ENCODE measurements at places on chromosomes 1 and 21.
A peak's percentile ranks its signal among the peaks of the same experiment; 100 is the strongest.

DNA sequence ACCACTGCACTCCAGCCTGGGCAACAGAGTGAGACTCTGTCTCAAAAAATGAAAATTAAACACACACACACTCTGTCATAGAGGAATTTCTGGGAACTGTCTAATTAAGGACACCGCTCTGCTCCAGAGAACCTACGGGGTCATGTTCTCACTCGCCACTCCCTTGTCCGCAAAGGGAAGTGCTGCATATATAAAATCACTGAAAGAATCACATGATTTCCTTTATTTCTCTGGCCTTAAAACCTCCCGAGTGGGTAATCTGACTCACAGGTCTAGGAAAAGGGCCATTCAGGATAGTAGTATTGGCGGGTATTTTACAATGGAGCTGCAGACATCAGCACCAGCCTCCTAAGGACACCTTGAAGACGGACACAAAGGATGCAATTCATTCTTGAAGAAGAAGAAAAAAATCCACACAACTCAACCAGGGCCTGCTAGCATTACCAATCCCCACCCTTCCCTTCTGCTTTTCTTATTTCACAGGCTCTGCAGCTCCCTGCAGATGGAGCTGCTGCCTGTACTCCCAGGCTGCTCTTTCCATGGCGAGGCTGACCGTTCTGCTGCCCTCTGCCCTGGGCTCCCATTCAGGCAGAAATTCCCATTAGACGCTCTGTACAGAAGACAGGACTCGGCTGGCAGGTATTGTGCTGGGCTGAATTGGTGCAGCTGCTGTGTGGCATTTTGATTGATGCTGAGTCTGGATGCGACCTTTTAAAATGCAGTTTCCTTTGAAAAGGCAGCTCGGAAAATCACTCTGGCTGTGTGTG is 53.3 kb upstream of the FAM89A start:
- no peak overlapping the region for H3K4me3 ChIP-seq
- DNase-seq: no peak
- no peaks in the 10 kb centered on the region for H3K36me3 ChIP-seq
- no peak overlapping the region for H3K27ac ChIP-seq

DNA sequence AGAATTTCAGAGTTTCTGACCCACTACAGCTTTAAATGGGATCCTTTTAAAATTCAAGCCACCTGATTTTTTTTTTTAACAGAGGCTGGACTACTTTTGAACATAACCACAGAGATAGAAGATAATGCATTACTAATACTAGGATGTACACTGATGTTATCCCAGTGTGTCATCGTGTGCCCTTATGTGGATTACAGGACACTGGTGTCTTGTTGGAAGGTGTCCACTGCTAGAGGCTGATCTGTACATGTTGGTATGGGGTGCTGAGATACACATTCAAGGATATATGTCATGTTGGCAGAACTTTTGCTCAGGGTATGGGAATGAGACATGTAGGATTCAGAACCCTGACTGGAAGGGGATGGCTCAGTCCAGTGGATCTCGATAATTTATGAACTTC is 56.3 kb downstream of the INAVA start:
- no peaks in the 10 kb centered on the region for H3K4me1 ChIP-seq
- H3K36me3 ChIP-seq: no peaks in the 10 kb centered on the region
- no peak overlapping the region for H3K4me3 ChIP-seq
- no peak for DNase-seq
- H3K27me3 ChIP-seq: peaks cover 14% of the 10 kb centered on the region
- H3K27ac ChIP-seq: no peak overlapping the region

DNA sequence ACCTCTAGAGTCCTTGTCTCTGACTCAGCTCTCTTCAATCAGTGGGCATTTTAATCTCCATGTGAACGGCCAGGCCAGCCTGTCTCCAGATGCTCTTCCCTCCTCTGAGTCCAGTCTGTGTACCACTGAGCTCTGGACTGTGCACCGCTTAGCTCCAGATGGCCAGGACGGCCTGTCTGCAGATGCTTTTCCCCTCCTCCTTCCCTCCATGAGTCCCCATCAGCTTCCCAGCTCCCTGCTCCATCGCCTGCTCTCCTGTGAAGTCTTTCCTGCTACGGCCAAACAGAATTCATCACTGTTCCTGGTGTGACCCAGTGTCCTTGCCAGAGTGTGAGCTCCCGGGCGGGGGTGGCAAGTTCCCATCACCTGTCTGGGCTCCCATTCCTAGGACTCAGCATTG is 42.0 kb downstream of the STUM start:
- no peak for DNase-seq
- no peaks in the 10 kb centered on the region for H3K36me3 ChIP-seq
- no peak overlapping the region for H3K4me3 ChIP-seq
- H3K27ac ChIP-seq: no peak overlapping the region
- H3K4me1 ChIP-seq: no peaks in the 10 kb centered on the region

GRCh38 chr1:226494092-226494609 is 54.4 kb upstream of the STUM start:
- H3K27ac ChIP-seq: no peak overlapping the region
- H3K4me3 ChIP-seq: no peak overlapping the region
- DNase-seq: no peak
- H3K36me3 ChIP-seq: peaks cover 2% of the 10 kb centered on the region
- H3K4me1 ChIP-seq: peaks cover 16% of the 10 kb centered on the region

- no peak for DNase-seq
- H3K27me3 ChIP-seq: no peaks in the 10 kb centered on the region
- H3K4me3 ChIP-seq: no peak overlapping the region
- no peak overlapping the region for H3K27ac ChIP-seq
Measured at GRCh38 chr1:171973421-171973820, 132.1 kb downstream of the DNM3 start.

DNA sequence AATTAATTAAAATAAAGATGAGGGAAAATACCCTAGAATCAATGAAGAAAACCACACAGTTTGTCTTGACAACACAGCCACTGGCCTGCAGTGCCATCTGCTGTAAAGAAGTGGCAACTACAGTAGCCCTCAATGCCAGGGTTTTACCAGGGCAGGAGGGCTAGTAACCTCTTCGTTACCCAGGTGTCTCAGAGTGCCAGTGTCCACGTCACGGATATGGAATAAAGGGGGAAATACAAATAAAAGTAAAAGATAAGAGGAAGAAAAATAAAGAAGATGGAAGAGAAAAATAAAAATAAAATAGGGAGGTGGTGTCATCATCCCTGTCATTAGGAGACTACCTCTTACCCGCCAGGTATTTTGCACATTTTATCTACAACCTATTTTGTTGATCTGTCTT is 14.2 kb upstream of the SLC44A3 start:
- no peaks in the 10 kb centered on the region for H3K36me3 ChIP-seq
- peaks cover 6% of the 10 kb centered on the region for H3K4me1 ChIP-seq
- no peak overlapping the region for H3K4me3 ChIP-seq
- peak; percentile 46 for DNase-seq
- H3K27ac ChIP-seq: no peak overlapping the region

DNA sequence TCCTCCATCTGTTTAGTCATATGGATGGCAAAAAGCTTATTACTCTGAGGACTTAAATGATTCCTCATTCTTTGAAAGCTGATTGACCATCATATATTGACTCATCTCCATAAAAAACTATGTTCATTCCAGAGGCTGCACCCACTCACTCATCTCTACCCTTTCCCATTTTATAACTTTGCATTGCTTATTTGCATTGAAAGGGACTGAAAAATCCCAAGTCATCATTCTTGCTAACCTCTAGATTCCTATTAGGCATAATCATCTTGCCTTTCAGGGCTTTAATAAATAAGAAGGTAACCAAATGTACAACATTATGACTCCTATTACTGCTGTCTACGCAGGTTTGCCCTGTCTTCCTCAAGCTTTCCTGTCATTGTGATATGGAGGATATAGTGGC is 1180.3 kb upstream of the B3GALT2 start:
- no peak overlapping the region for H3K4me3 ChIP-seq
- no peaks in the 10 kb centered on the region for H3K36me3 ChIP-seq
- no peaks in the 10 kb centered on the region for H3K27me3 ChIP-seq

DNA sequence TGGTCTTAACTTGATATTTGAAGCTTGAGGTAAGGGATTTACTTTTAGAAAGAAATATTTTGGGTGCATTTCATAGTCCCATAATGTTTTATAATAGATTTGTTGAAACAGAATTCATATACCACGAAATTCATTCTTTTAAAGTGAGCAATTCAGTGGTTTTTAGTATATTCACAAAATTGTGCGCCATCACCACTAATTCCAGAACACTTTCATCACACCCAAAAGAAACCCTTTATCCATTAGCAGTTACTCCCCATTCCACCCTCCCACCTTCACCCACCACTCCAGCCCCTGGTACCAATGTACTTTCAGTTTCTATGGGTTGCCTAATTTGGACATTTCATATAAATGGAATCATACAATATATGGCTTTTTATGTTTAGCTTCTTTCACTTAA is 38.9 kb upstream of the DMRTB1 start:
- no peak overlapping the region for H3K4me3 ChIP-seq
- H3K4me1 ChIP-seq: no peaks in the 10 kb centered on the region
- peaks cover 31% of the 10 kb centered on the region for H3K27me3 ChIP-seq
- H3K36me3 ChIP-seq: no peaks in the 10 kb centered on the region

DNA sequence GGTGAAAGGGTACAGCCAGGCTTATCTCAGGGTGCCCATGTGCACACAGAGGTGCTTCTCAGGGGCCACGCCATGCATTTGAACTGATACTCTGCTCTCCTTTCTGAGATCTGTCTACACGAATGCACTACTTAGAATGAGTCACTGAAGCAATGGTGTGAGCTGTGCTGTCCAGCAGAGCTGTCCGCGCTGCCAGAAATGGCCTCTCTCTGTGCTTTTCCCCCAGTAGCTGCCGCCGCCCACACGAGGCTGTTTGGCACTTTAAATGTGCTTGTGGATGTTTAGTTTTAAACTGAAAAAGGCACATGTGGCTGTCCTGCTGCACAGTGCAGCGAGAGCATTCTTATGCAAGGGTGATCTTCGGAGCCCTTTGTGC is 87.1 kb upstream of the COL6A1 start:
- H3K27ac ChIP-seq: no peak overlapping the region
- no peaks in the 10 kb centered on the region for H3K36me3 ChIP-seq
- H3K4me3 ChIP-seq: no peak overlapping the region
- peaks cover 10% of the 10 kb centered on the region for H3K4me1 ChIP-seq

GRCh38 chr21:44847261-44848056 is 26.0 kb downstream of the PTTG1IP start:
- peaks cover 17% of the 10 kb centered on the region for H3K27me3 ChIP-seq
- peak overlapping the region; percentile 20 for H3K27ac ChIP-seq
- H3K36me3 ChIP-seq: peaks cover 8% of the 10 kb centered on the region
- no peak overlapping the region for H3K4me3 ChIP-seq
- peaks cover 24% of the 10 kb centered on the region for H3K4me1 ChIP-seq

- no peak for DNase-seq
- H3K27me3 ChIP-seq: peaks cover 46% of the 10 kb centered on the region
- no peak overlapping the region for H3K27ac ChIP-seq
- H3K4me1 ChIP-seq: no peaks in the 10 kb centered on the region
- no peaks in the 10 kb centered on the region for H3K36me3 ChIP-seq
Measured at GRCh38 chr1:173708787-173709186, 6.0 kb upstream of the KLHL20 start.

DNA sequence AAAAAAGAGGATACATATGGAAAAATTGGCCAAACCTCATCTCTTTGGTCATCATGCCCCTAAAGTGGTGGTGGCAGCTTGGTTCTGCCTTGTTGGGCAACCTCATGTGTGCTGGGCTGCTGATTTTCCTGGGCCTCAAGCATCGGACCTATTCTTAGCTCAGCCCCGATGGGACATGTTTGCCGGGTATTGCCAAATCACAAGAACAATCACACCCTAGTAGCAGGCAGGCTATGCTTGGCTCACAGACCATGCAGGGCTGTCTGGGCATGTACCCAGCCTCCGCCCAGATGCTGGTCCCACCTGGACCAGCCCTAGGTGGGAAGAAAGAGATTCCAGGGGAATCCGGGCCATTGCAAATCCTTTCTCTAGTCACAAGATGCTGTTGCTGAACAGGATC is 189.4 kb upstream of the FGGY start:
- DNase-seq: no peak
- no peak overlapping the region for H3K27ac ChIP-seq
- H3K4me1 ChIP-seq: no peaks in the 10 kb centered on the region

GRCh38 chr1:3654549-3655281 is 2.4 kb downstream of the TP73 start:
- H3K36me3 ChIP-seq: peaks cover 3% of the 10 kb centered on the region
- DNase-seq: no peak
- no peak overlapping the region for H3K27ac ChIP-seq
- H3K4me1 ChIP-seq: peaks cover 25% of the 10 kb centered on the region

GRCh38 chr1:153535242-153536011 is at the start of gene S100A6:
Gene S100A6, minus strand, starts transcription at chr1:153535991. Its CDS starts 652 bp downstream, at chr1:153535339.
- H3K4me3 ChIP-seq: peak within 1 kb of the TSS; percentile 89
- peaks cover 60% of the 10 kb centered on the region for H3K4me1 ChIP-seq
- DNase-seq: no peak
- H3K36me3 ChIP-seq: peaks cover 16% of the 10 kb centered on the region
- no peaks in the 10 kb centered on the region for H3K27me3 ChIP-seq
- peak within 1 kb of the TSS; percentile 97 for H3K27ac ChIP-seq

DNA sequence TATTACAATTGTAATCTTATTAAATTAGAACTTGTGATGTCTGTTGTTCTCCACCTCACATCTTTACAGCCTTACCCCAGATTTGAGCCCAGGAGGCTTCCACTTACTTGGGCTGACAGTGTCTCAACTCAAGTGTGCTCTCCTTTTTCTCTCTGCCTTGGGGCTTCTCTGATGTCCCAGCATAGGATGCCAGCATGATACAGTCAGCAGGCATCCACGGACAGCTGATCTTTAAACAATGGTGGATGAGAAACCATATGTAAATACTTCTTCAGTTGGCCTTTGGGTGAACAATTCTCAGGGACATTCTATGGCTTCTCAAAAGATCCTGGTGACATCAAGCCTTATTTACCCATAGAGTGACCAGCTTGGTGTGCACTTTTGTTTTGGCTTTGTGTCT is 107.6 kb upstream of the GORAB start:
- H3K36me3 ChIP-seq: no peaks in the 10 kb centered on the region
- H3K27ac ChIP-seq: no peak overlapping the region
- no peak for DNase-seq
- H3K4me1 ChIP-seq: no peaks in the 10 kb centered on the region
- H3K27me3 ChIP-seq: peaks cover 25% of the 10 kb centered on the region

DNA sequence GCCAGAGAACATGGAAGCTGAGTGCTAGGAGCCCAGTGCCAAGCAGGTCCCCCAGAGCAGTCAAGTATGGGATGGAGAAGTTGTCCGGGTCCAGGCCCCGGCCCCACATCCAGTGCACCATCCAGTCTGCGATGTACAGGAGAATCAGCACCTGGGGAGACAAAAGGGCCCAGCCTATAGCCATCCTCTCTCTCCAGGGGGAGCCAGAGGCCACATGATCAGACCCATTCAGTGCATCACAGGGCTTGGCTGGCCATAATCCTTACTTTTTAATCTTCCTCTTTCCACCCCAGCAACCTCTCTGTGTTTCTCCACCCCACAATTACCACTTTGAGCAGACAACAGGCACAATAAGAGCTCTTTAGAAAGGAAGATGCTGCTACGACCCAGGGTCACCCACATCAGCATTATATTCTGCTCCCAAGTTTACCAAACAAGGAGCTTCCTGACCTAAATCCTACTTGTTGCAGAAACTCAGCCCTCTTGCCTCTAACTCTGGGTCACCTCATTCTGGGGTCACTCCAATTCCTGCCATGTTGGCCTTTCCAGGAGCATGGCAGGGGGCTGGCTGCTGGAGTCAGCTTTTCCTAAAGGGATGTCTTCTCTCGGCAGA is 16.4 kb upstream of the RAB29 start:
- no peaks in the 10 kb centered on the region for H3K27me3 ChIP-seq
- peak; percentile 44 for DNase-seq
- no peak overlapping the region for H3K4me3 ChIP-seq
- H3K27ac ChIP-seq: no peak overlapping the region
- peaks cover 41% of the 10 kb centered on the region for H3K36me3 ChIP-seq
